ENCODE measurements at places on chromosomes 1 and 21. TPM values are rescaled to one million over a fixed set of nuclear protein-coding genes. Genes with fewer than 3 reads are reported as not detected.

The CFAP107 gene
- total RNA-seq = not detected

The GON4L gene
- total RNA-seq = 65.4 TPM

The DFFB gene
- total RNA-seq = 5.7 TPM

The MPL gene
- 0.18 TPM for total RNA-seq

The BMP8B gene
- 1.4 TPM for total RNA-seq

The OPRD1 gene
- not detected for total RNA-seq
